CD4-positive, alpha-beta T cell treated with Interleukin-2 at 100 ng/mL for 4 hours (primary cell): ENCODE measurements at places on chromosomes 1 and 21.

DNA sequence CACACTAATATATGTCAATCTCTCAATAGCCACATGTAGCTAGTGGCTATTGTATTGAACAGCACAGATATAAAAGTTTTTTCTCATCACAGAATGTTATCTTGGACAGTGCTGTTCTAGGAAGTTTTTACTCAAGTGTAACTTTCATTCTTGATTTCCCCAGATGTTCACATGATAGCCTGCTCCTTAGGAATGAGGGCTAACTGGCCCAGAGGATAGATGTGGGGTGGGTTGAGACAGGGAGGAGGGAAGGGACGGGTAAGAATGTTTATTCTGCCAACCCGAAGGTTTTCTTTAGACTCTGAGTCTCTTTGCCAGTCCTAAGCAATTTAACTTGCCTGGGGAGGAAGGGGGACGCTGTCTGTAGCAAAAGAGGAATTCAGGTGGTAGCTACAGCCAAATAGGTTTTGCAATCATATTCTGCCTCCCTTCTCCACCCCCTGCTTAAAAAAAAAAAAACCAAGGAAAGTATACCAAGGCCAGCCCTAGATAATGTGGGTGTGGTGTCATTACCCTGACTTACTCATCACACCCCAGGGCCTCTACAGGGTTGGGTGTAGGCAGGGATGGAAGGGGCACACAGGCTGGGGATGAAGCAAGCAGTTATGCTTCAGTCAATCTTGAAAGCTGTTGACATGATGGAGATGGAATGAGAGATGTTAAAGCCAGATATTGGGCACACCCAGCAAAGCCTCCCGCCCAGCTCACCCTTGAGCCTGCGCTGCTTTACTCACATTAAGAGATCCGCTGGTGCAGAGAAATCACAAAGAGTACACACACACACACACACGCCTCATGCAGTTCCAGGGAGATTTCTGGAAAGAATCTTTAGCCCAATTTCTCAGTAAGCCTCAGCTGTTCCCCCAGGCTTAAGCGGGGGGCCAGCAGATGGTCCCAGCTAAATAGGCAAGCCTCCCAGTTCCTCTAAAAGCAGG, 59.9 kb downstream of the PLXNA2 start:
- DNase-seq: no peak

DNA sequence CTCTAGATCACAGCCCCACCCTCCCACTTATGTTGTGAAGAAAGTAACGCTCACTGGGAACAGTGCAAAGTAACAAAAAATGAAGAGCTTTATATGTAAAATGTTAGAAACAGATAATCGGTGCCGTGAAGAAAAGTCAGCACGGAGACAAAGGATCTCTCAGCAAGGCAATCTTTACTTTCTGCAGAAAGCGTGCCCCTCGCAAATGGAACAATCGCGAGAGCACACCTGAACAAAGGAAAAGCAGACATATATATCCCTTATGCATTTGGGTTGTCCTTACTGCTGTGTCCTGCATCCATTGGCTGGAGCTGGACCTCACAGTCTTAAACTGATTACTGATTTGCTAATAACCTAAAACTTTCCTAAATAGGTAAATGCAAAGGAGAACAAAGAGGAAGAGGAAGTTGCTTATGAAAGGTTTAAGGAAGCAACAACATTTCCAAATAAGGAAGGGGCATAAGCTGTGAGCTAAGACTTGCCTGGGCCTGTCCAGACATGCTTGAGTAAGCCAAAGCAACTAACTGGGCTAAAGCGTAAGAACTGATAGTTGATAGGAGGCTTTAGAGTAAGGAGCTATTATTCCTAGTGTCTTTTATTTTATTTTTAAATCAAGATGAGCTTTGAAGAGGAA, 89.7 kb downstream of the GTF2B start:
- DNase-seq: no peak

DNA sequence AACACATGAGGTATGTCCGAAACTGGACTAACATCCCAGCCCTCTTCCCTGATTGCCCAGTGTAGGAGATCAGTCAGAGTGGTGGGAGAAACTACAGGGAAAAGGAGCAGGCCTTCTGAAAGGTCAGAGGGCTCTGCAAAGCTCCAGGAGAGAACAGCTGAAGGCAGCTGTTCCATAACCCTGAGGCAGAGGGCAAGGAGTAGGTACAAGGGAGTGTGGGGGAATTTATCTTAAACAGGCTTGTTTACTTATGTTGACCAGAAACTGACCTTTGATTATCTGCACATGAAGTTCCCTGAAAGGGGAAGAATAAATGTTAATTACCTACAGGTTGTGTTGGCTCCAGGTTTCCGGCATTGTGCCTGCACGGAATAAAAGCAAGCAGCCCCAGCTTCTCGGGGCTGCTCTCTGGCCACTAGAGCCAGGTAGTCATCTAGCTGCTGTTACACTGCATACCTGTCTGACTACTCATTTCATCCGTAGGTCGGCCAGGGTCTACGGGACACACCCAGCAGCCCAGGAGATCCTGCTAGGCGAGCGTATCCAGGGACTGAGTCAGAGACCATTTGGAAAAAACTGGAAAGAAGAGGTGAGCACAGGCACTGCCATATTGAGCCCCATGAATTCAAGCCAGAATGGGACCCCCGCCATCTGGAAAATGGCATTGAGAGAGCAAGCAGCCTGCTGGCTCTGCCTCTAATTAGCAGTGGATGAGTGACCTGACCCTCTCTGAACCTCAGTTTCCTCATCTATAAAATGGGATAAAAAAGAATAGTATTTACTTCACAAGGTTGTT, 14.9 kb upstream of the PAQR7 start:
- DNase-seq: no peak

- DNase-seq: no peak
These were observed 109.5 kb upstream of the KIF26B start for GRCh38 chr1:245045087-245045881.

DNA sequence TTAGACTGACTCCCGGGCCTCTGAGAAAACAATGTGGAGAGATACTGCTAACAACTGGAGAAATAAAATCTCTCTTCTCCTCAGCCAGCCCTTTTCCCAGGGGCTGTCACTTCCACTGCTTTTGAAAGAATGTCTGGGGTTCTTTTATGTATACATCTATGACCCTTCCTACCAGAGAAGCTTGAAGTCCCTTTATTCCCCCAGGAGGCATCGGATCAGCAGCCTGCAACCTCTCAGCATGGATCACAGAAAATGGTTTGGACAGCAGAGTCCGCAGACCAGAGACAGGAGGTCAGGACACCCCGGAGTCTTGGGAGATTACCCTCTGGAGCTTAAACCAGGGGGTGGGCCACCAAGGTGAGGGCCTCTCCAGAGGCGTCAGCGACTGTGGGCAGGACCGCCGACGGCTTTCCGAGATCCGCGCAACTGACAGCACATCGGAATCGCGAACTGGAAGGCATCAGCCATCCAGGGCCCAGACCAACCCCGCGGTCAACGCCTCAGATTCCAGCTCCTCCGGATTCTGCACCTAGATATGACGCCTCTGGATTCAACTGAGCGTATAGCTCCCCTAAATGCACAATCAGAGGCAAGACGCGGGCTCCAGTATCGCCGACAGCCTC, 1.0 kb downstream of the EPHA10 start:
- no peak for DNase-seq

DNA sequence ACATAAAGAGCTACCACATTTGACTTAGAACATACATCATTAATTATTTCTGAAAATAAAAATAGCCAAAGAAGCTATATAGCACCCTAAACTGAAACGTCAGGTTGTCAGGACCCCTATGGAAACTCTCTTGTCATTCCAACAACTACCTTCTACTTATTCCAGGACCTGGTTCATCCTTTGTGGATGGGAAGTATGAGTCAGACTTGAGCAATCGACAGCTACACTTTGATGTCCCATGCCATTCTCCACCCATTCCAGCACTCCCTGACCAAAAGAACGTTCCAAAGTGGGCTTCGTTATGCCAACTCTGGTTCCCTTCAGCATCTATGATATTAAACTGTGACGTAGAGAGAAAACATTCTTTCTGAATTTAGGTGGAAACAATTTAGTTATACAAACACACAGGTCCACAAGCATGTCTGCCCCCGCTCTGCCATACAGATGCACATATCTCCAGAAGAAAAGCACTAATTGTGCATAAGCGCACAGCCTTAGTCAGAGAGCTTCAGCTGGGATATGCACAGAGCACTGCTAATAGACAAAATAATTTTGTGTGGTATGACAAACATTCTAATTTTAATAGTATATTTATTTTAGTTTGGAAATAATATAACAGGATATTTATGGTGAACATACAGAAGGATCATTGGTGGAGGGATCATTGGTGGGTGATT, 723.1 kb upstream of the B3GALT2 start:
- DNase-seq: no peak

DNA sequence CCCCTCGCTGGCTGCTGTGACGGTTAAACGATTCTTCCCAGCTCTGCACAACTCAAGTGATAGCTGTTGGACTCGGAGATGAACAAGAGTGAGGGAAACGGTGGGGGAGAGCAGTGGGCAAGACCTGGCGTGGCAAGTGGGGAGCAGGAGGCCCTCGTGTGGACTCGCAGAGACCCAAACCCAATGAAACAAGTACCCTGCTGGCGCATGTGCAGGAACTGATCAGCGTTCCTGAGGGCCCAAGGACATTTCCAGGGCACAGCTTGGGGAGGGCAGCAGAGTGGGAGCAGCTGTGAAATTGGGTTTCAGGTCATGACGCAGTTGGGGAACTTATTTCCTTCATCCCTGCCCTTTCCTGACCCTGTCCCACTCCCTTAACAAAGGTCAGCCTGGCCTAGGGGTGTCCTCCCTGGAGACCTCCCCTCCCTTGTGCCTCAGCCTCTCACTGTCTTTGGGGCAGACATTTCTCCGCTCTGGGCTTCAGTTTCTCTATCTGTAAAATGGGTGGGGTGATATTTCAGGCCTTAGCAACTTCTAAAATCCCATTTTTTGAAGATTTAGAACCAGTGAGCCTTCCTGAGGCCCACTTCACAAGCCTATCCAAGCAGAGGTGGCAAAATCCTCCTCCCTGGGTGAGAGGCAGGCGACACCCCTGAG, 27.9 kb upstream of the ECE1 start:
- DNase-seq: no peak

DNA sequence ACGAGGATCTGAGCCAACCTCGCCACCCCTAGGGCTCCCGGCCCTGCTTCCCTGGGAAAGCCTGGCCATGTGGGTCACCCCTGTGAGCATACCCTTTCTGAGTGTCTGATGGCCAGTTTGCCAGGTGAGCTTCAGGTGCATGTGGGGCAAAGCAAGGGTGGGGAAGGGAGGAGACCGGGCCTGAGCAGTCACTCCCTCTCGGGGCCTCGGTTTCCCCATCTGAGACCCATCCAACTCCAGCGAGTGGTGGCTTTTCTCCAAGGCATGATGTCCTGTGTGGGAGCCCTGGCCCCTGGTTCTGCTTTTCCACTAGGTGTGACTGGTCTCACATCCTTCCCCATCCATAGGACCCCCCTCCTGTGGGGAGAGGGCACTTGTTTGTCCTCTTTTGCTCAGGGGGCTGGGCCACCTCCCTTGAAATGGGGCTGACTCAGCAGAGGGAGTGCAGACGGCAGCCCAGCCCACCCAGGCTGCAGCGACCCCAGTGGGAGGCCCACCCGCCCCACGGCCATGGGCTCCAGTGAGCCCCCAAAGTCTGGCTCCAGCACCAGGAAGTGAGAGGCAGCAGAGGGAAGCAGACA, 1.7 kb upstream of the WNT9A start:
- no peak for DNase-seq

GRCh38 chr1:203407296-203407695, 56.4 kb upstream of the FMOD start:
- DNase-seq: no peak

DNA sequence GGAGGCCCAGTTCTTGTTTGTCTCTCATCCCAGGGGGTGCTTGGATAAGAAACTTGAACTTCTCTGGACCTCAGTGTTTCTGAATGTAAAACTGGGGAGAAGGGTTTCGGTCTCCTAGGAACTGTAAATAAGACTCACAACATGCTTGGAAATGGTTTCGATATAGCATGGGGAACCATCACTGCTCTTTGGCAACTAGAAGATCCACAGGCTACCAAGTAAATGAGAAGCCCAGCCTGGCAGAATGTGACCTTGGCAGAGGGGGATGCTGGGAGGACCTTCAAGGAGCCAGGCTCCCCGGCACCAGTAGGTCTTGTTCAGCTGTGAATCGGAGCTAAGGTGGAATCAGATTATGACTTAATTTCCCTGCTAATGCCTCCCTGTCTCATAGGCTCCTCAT, 3.7 kb downstream of the ARL8A start:
- DNase-seq: no peak

DNA sequence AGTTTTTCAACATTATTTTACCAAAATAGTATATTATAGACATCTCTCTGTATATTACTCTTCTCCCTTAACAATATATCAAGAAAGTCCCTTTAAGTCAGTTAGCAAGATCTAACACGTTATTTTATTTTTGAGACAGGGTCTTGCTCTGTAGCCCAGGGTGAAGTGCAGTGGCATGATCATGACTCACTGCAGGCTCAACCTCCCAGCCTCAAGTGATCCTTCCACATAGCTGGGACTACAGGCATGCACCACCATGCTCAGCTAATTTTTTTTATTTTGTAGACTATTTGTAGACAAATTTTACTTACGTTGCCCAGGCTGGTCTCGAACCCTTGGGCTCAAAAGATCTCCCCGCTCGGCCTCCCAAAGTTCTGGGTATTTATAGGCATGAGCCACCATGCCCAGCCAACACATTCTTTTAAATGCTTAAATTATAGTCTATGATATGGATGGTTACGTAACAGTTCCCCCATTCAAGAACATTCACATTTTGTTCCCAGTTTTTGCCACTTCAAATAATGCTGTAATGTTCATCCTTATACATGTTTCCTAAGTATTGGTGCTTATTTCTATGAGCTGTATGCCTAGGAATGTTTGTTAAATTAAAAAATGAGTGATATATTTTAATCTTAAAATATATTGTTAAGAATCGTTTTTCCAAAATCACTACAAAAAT, 70.4 kb downstream of the TUT4 start:
- DNase-seq: no peak

DNA sequence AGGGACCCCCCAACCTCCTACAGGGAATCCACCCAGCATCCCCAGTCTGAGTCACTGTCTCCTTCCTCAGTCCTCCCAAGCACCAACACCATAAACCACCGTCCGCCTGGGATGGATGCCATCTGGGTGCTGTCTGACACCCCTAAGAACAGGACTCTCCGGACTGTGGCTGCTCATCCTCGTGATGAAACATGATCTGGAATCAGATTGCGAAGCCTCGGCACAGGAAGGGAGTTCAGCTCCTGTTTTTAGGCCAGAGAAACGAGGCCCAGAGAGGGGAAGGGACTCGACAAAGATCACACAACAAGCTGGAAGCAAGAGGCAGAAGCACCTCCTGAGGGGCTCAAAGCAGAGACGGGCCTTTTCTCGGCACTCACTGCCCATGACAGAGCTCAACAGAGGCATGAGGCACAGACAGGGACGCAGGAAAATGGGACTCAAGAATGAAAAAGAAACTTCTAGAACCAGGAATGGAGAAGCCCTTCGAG, 8.4 kb downstream of the KCNN3 start:
- no peak for DNase-seq

GRCh38 chr1:156582388-156583017, 3.0 kb downstream of the TTC24 start:
- peak; percentile 19 for DNase-seq

- DNase-seq: no peak
These were observed 5.8 kb upstream of the CCDC27 start for GRCh38 chr1:3746389-3746829.

GRCh38 chr21:38840456-38841300, 34.9 kb downstream of the ETS2 start:
- no peak for DNase-seq
